Progenitor cell of endocrine pancreas (in vitro differentiated cells): ENCODE measurements at places on chromosomes 7 and 10. TPM values are rescaled to one million over a fixed set of nuclear protein-coding genes. Genes with fewer than 3 reads are reported as not detected.

- no peaks in the 10 kb centered on the region for H3K36me3 ChIP-seq
- no peak overlapping the region for H3K27ac ChIP-seq
- H3K4me1 ChIP-seq = peaks cover 5% of the 10 kb centered on the region
- H3K27me3 ChIP-seq = peaks cover 14% of the 10 kb centered on the region
Measured at GRCh38 chr10:70492786-70493659, 14.5 kb downstream of the PALD1 start.

GRCh38 chr10:44363716-44364115 lies 21.2 kb downstream of the CXCL12 start:
- no peak overlapping the region for H3K4me3 ChIP-seq
- H3K36me3 ChIP-seq = no peaks in the 10 kb centered on the region
- no peaks in the 10 kb centered on the region for H3K4me1 ChIP-seq
- H3K27ac ChIP-seq = no peak overlapping the region

GRCh38 chr7:48924433-48924832 lies at the start of gene CDC14C:
CDC14C (plus strand) TSS chr7:48924547; CDS start chr7:48924673, 126 bp downstream.
- no peaks in the 10 kb centered on the region for H3K36me3 ChIP-seq
- no peaks in the 10 kb centered on the region for H3K27me3 ChIP-seq
- H3K27ac ChIP-seq = no peak within 1 kb of the TSS
- H3K4me1 ChIP-seq = no peaks in the 10 kb centered on the region
- H3K4me3 ChIP-seq = no peak within 1 kb of the TSS

DNA sequence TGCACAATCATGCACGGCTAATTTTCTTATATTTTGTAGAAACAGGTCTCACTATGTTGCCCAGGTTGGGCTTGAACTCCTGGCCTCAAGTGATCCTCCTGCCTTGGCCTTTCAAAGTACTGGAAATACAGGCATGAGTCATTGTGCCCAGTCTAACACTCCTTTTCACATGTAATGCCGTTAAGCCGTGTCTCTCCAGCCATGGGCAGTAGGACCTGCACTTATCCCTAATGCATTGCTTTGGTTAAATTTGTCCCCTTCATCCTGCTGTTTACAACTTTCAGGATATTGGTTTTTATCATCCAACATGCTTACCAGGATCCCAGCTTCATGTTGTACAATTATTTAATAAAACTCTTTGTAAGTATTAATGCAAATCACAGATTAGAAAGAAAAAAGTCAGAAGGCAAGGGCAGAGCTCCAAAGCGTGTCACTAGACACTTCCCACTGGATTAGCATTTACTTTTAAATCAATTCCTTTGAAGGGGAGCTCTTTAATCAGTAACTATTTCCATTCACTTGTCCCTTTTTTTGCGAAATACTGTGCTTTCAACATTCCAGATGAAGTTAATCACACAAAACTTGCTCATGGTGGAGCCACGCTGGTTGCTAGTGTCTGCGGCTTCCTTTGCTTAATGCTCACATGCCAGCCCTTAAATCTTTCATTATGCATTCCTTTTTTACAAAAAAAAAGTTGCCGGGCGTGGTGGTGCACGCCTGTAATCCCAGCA lies 256.0 kb upstream of the AUTS2 start:
- no peaks in the 10 kb centered on the region for H3K36me3 ChIP-seq
- H3K4me1 ChIP-seq = peaks cover 6% of the 10 kb centered on the region
- peak overlapping the region; percentile 39 for H3K27ac ChIP-seq

DNA sequence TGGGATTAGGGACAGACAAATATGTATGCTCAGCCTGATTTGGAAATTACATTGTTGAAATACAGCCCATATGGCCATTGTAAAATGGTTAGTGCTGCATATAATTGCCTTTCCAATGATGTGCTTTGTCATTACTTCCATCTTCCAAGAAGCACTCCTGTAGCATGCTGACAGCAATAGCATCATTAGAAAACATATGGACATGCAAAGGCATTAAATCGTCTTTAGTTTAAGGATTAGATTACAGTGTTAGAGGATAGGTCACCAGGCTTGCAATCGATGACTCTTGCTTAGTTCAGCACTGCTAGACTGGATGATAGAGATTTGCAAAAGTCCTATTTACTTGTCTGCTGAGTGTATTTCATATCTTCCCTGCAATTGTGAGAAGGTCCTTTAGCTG lies 17.4 kb downstream of the AUTS2 start:
- no peak for DNase-seq
- peaks cover 32% of the 10 kb centered on the region for H3K4me1 ChIP-seq

OPN4 gene
- not detected in 2 replicates for total RNA-seq
